ENCODE measurements at places on chromosomes 3 and 15. TPM values are rescaled to one million over a fixed set of nuclear protein-coding genes. Genes with fewer than 3 reads are reported as not detected.
A peak's percentile ranks its signal among the peaks of the same experiment; 100 is the strongest.

GRCh38 chr15:68885070-68885469 lies 45.3 kb upstream of the SPESP1 start:
- H3K4me3 ChIP-seq = no peak overlapping the region
- H3K4me1 ChIP-seq = peaks cover 12% of the 10 kb centered on the region
- no peaks in the 10 kb centered on the region for H3K36me3 ChIP-seq
- peak overlapping the region; percentile 2 for H3K27ac ChIP-seq

DNA sequence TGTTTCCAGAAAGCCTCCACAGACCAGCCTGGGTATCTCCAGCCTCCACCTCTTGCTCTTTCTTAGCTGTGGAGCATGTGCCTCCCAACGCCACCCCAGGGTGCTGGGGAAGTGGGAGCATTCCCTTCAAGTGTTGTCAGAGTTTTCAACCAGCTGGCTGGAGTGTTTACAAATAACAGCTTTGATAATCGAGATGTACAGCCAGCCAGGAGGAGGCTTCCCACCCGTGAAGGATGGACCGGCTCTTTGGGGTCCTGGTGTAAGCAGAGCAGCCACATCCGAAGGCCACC lies 8.5 kb upstream of the OXTR start:
- H3K27me3 ChIP-seq = no peaks in the 10 kb centered on the region
- H3K36me3 ChIP-seq = no peaks in the 10 kb centered on the region
- H3K4me3 ChIP-seq = no peak overlapping the region

GRCh38 chr15:45112591-45113379 lies 1.2 kb downstream of the DUOX2 start:
- DNase-seq = peak; percentile 35
- H3K4me1 ChIP-seq = peaks cover 20% of the 10 kb centered on the region
- H3K36me3 ChIP-seq = no peaks in the 10 kb centered on the region
- H3K27ac ChIP-seq = no peak overlapping the region
- H3K27me3 ChIP-seq = peaks cover 83% of the 10 kb centered on the region
- no peak overlapping the region for H3K4me3 ChIP-seq

DNA sequence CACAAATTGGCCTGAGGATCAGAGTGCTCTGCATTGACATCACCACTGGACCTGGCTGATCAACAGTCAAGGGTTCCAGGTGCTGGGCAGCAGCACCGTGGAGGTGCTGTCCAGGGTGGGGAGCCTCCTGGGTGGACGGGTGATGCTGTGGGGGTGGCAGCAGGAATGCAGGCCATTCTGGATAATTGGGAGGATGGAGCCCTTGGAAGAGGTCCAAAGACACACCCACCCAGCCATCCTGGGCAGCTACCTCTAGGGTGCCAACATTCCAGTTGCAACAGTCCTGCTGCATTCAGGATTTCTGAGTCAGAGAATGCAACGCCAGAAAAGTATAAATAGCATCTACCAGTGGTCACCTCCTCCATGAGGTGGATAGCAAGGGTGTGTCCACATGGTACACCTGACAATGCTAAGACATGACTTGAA lies 26.8 kb downstream of the STARD5 start:
- H3K4me1 ChIP-seq = no peaks in the 10 kb centered on the region
- H3K4me3 ChIP-seq = no peak overlapping the region
- DNase-seq = no peak
- H3K27ac ChIP-seq = no peak overlapping the region

DNA sequence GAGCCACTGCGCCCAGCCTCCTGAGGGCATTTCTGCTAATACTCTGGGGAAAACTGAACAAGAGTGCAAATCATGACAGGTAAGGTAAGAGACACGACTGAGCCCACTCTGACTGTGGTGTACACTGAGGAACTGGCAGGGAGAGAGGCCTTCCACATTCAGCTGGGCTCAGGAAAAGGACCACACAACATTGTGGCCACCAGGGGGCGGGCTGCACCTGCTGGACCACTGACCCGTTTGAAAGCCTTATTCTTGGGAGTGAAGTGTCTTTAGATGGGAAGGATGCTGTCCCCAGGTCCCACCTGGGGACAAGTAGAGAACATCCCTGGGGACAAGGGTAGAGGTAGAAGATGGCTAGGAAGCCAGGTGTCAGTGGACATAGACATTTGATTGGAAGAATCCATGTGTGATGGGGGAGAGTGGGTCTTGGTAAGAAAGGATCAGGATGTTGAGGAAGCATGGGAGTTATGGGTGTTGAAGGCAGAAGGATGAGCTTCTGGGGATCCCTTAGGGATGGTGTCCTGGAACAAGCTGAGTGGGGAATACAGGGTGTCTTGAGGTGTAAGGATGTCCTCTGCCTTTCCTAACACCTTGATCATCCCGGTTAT lies 6.2 kb upstream of the CTDSPL start:
- H3K27ac ChIP-seq = no peak overlapping the region
- peaks cover 4% of the 10 kb centered on the region for H3K4me1 ChIP-seq
- no peak overlapping the region for H3K4me3 ChIP-seq
- no peaks in the 10 kb centered on the region for H3K36me3 ChIP-seq

GRCh38 chr3:136543385-136543784 lies 208.8 kb downstream of the STAG1 start:
- H3K4me3 ChIP-seq = no peak overlapping the region
- no peak overlapping the region for H3K27ac ChIP-seq
- DNase-seq = no peak
- no peaks in the 10 kb centered on the region for H3K36me3 ChIP-seq
- H3K4me1 ChIP-seq = no peaks in the 10 kb centered on the region
- H3K27me3 ChIP-seq = no peaks in the 10 kb centered on the region

GRCh38 chr3:84965141-84965540 lies 6.4 kb downstream of the CADM2 start:
- H3K27me3 ChIP-seq = peaks cover 41% of the 10 kb centered on the region
- no peak overlapping the region for H3K4me3 ChIP-seq

DNA sequence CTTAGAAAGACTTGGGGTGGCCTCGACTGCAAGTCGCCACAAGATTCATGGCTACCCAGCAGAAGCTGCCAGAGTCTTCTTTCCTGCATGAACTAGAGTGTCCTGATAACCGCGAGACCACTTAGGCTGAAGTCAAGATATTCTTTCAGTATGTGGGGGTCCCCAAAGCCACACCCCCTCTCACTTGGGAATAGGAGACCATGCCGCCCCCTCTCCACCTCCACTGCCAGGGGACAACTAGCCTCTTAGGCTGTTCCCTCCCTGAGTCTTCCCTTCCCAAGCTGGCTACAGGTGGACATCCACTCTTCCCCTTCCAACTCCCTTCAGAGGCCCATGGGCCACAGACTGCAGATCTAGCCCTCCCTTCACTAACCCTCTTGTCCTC lies 1.3 kb upstream of the CCDC12 start:
- H3K4me1 ChIP-seq = peaks cover 35% of the 10 kb centered on the region
- H3K4me3 ChIP-seq = no peak overlapping the region
- DNase-seq = no peak

- peak; percentile 84 for DNase-seq
- H3K36me3 ChIP-seq = no peaks in the 10 kb centered on the region
- H3K27ac ChIP-seq = peak overlapping the region; percentile 78
- no peaks in the 10 kb centered on the region for H3K27me3 ChIP-seq
- no peak overlapping the region for H3K4me3 ChIP-seq
Observed at GRCh38 chr3:70264122-70264780, 48.2 kb downstream of the MDFIC2 start.

GRCh38 chr15:33068511-33068990 lies 126.0 kb downstream of the FMN1 start:
- no peaks in the 10 kb centered on the region for H3K36me3 ChIP-seq
- H3K4me1 ChIP-seq = peaks cover 29% of the 10 kb centered on the region
- H3K27ac ChIP-seq = peak overlapping the region; percentile 44
- H3K4me3 ChIP-seq = no peak overlapping the region

- no peak overlapping the region for H3K4me3 ChIP-seq
- peak overlapping the region; percentile 38 for H3K27ac ChIP-seq
- H3K4me1 ChIP-seq = no peaks in the 10 kb centered on the region
- H3K36me3 ChIP-seq = no peaks in the 10 kb centered on the region
- no peaks in the 10 kb centered on the region for H3K27me3 ChIP-seq
Observed at GRCh38 chr15:71662306-71662705, 148.0 kb upstream of the NR2E3 start.

DNA sequence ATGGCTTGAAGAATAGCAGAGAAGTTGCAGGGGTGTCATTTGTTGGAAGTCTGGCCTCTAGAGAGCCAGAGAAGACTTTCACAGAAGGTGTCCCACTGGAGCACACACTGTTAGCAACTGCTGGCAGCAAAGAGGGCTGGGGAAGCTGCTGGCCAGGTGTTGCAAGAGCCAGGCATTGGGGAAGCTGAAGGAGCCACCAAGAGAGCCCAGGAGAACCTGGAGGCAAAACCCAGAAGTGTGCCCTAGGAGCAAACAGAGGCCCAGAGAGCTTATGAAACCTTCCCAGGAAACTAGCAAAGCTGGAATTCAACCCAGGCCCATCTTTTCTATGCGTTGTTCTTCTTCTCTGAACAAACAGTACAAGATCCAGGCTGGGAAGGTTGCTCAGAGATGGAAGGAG lies 132.7 kb upstream of the TRIM42 start:
- no peak overlapping the region for H3K27ac ChIP-seq
- H3K27me3 ChIP-seq = no peaks in the 10 kb centered on the region
- no peaks in the 10 kb centered on the region for H3K4me1 ChIP-seq
- no peak overlapping the region for H3K4me3 ChIP-seq
- DNase-seq = no peak
- no peaks in the 10 kb centered on the region for H3K36me3 ChIP-seq

DNA sequence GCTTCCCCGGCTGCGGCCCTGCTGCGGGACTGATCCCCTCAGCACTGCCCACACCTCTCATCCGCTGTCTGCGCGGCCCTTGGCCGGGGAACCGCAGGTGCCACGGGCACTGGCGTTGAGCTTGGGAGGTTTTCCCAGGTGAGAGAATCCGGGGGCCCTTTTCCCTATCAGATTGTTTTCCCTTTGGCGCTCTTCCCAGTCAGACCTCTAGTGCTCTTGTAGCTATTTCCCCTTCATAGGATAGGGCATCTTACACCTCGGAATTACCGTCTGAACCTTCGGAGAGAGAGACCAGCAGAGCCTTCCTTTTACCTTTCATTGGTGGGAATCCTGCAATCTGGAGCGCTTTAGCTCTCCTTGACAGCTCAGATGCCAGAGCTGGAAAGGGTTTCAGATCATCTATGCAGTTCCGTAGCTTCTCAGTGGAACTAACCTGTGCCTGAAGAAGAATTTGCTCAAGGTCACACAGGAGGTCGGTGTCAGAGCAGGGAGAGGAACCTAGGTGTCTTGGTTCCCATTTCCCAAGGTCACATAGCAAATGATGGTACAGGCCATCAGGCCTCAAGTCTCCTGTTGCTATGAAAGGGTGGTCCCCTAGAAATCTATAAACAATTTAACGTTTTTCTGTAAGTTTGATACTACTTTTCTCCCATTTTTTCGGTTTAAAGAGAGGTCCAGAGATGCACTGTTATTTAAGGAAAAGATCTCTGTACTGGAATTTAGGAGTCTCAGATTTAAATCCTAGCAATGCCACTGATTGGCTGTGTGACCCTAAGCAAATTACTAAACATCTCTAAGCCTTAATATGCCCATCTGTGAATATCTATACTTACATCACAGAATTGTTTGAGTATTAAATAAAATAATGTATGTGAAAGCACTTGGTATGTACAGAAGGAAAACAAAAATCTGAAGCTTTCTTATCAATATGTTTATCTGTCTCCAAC lies 916 bp downstream of the IDH3A start:
- no peaks in the 10 kb centered on the region for H3K27me3 ChIP-seq
- peak overlapping the region; percentile 56 for H3K4me3 ChIP-seq
- peak overlapping the region; percentile 38 for H3K27ac ChIP-seq

- H3K27me3 ChIP-seq = no peaks in the 10 kb centered on the region
- H3K27ac ChIP-seq = no peak overlapping the region
- no peak overlapping the region for H3K4me3 ChIP-seq
- H3K36me3 ChIP-seq = no peaks in the 10 kb centered on the region
- H3K4me1 ChIP-seq = peaks cover 10% of the 10 kb centered on the region
- DNase-seq = no peak
Observed at GRCh38 chr3:141286856-141287255, 55.2 kb downstream of the PXYLP1 start.

DNA sequence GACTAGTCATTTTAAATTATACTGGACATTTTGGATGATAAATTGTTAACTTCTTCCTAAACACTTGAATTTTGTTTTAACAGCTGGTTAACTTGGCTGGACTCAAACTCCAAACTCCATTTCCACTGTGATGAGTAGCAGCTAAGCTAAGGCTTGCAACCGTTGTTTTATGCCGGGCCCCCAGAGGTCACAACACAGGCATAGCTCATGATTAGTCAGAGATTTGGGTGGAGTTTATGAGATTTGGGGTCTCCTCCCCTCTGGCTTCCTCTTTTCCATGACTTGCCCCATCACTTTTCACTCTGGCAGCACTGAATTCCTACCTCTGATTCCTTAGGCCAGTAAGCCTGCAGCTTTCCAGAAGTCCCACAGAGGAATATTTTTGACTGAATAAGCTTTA lies 12.8 kb downstream of the THAP10 start:
- H3K4me1 ChIP-seq = no peaks in the 10 kb centered on the region
- no peaks in the 10 kb centered on the region for H3K36me3 ChIP-seq
- no peak overlapping the region for H3K27ac ChIP-seq

DNA sequence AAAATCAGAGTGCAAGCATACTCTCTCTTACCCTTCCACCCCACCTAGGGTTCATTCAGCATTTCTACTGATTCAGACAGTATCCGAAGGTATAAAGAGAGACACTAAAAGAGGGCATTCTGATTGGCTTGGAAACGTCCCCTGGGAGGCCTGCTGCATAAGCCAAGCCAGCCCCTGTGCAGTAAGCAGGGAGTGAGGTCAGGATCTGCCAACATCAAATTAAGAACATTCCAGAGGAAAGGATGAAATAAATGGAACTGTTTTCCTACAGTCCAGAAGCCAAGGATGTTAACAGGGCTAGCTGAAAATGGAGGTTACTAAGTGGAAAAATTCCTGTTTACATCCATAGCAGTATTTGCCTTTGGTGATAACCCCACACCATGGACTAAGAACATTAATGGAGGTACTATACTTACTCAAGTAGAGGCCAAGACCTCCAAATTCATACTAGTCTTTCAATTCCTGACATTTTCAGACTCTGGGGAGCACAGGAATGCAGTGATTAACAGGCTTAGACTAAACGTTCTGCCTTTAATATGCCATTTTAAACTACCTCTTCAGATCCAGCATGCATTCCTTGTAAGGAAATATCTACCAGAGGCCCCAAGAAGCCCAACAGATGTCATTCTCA lies 34.5 kb downstream of the NPTN start:
- peak overlapping the region; percentile 20 for H3K27ac ChIP-seq
- no peak for DNase-seq
- no peaks in the 10 kb centered on the region for H3K36me3 ChIP-seq

GRCh38 chr15:55969582-55969981 lies 23.8 kb downstream of the NEDD4 start:
- peaks cover 4% of the 10 kb centered on the region for H3K36me3 ChIP-seq
- no peak overlapping the region for H3K27ac ChIP-seq
- no peak for DNase-seq
- no peak overlapping the region for H3K4me3 ChIP-seq

- peaks cover 9% of the 10 kb centered on the region for H3K4me1 ChIP-seq
- H3K4me3 ChIP-seq = no peak overlapping the region
- DNase-seq = no peak
- no peaks in the 10 kb centered on the region for H3K36me3 ChIP-seq
Observed at GRCh38 chr3:190369668-190370295, 18.2 kb upstream of the CLDN16 start.

The SLC9C1 gene
- total RNA-seq = 0.03 TPM

The ONECUT1 gene
- total RNA-seq = 15.2 TPM

The SYNM gene
- 13.8 TPM for total RNA-seq

The MEGF11 gene
- 0.07 TPM for total RNA-seq

The ANKRD63 gene
- total RNA-seq = 0.30 TPM

The TRANK1 gene
- total RNA-seq = 16.7 TPM

The SOX2 gene
- 3.5 TPM for total RNA-seq

The COL6A5 gene
- total RNA-seq = 0.08 TPM

The KNG1 gene
- 88.9 TPM for total RNA-seq

The DZIP1L gene
- 7.5 TPM for total RNA-seq

The RNF13 gene
- 81.0 TPM for total RNA-seq

The HCLS1 gene
- total RNA-seq = 1.3 TPM
